Fibroblast of mammary gland (primary cell): ENCODE measurements at places on chromosomes 7 and 10.

- DNase-seq = peak; percentile 77
These were observed 673.9 kb downstream of the PHTF2 start for GRCh38 chr7:78472519-78472918.

- DNase-seq = no peak
These were observed 736.4 kb upstream of the PHF14 start for GRCh38 chr7:10237306-10237705.

GRCh38 chr7:33183504-33183903 is 54.1 kb downstream of the BBS9 start:
- DNase-seq = peak; percentile 32

DNA sequence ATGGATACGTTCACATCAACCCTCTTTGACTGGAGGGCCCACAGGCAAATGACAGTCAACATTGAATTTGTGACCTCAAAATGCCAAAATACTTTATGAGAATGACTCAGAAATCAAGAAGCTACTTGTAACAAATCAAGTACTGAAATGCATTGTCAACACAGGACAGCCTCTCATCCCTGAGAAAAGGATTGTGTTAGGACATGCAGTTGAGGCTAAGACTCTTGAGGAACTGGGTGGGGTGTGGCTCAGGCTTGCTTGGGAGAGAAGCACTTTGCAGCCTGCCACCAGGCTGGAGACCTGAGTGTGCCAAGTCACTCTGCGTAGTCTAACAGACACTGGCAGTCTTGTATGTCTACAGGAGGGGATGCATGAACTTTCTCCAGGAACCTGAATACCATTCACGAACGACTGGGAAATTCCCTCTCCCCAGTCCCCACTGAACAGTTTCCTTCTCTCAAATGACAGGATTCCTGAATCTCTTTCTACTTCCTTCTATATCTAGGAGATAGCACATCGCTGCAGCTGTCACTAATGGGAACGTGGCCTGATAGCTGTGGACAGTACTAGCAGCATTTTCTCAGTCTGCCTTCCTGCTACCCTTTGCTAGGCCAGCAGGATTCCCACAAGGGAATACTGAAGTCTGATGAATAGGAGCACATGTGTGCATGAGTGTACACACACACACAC is 3.3 kb upstream of the SMO start:
- DNase-seq = no peak

- no peak for DNase-seq
These were observed 372.0 kb upstream of the C7orf33 start for GRCh38 chr7:148218603-148219002.

DNA sequence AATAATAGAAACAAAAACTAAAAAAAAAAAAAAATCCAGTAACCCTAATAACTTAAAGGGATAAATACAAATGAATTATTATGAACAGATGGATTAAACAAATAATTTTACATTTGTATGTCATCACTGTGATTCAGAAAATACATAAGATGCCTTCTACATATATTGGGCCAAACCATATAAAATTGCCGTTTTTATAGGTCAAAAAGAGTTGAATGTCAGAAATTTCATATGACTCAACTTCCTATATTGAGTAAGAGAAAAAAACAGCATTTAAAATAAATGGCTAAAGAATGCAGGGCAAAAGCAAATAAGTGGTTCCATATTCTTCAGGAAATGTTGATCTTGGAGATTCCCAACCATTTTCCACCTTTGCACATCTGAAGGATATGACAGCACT is 9.4 kb downstream of the SLC35B4 start:
- peak; percentile 55 for DNase-seq

GRCh38 chr10:35040760-35041501 is 49.2 kb downstream of the CUL2 start:
- DNase-seq = peak; percentile 74

DNA sequence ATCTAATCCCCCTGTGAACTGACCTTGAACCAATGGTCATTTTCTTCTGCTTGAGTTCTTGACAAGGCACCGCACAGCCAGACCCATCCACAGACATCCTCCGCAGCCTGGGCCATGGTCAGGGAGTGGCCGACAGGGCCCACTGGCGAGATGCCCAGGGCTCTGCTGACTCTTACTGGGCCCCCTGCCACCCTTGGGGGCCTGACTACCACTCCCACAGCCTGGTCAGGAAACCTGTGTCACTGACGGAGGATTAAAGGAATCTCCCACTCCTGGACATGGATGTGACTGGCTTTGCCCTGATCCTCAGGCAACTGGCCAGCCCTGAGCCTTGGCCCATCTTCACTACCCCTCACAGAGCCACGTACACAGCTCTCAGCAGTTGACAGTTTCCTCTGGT is 50.4 kb upstream of the ENO4 start:
- DNase-seq = no peak

- DNase-seq = no peak
These were observed 131.3 kb downstream of the AKR1D1 start for GRCh38 chr7:138207555-138207971.

DNA sequence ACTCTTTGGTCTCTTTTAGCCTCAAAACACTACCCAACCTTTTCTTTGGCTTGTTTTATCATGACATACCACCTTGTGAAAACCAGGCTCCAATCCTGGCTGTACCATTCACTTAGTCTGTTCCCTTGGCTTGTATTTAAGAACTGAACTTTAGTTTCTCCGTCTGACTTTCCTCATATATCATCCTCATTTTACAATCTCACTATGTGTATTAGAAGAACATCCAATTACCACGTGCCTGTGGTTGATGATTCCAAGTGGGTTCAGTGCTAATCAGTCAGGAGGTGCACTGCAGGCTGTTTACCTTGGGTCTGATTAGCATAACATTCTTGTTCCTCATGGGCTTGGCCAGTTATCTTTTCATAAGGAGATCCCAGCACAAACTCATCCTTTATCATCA is 144.8 kb upstream of the KLF14 start:
- DNase-seq = no peak

- no peak for DNase-seq
These were observed 113.5 kb downstream of the LARP4B start for GRCh38 chr10:818010-818409.

GRCh38 chr10:5999440-6000165 is 22.3 kb upstream of the IL15RA start:
- DNase-seq = no peak

DNA sequence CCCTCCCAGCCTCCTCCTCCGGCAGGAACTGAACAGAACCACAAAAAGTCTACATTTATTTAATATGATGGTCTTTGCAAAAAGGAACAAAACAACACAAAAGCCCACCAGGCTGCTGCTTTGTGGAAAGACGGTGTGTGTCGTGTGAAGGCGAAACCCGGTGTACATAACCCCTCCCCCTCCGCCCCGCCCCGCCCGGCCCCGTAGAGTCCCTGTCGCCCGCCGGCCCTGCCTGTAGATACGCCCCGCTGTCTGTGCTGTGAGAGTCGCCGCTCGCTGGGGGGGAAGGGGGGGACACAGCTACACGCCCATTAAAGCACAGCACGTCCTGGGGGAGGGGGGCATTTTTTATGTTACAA is 83.3 kb downstream of the PAX2 start:
- no peak for DNase-seq

GRCh38 chr10:102997998-102998397 is 79.9 kb downstream of the CNNM2 start:
- no peak for DNase-seq

DNA sequence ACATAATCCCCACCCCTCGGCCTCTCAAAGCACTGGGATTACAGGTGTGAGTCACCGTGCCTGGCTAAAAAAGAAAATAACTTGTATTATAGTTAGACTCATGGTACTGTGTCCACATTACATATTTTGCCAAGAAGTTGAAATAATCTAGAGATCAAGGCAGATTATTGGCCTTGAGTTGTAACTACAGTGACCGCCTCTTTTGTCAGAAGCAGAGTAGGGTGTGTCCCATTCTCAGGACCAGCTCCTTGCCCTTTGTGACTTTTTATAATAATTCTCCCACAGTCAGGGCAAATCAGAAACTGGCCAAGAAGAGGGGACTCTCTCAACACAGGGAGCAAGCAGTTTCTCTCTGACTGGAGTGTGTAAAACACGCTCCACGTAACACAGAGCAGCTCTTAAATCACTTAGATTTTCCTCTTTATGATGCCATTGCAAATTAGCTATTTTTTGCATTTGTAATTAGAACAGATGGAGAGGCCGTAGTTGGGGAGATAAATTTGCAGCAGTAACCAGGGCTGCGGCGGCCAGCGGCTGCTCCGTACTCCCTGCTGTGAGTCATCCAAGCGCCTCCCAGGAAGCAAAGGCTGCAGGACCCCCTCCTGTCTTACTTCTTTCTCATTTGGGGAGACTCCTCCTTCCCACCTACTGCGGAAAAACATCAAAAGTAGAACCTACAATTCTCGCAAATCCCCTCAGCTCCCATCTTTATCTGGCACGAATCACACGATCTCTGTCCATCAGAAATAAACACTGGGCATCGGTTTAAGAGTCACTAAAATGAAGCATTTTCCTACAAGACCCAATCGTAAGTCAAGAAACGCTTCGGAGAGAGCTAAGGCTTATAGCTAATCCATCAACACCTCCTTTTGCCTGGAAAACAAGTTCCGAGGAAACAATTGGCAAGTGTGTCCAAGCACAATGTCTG is 32.1 kb upstream of the MSRB2 start:
- peak; percentile 41 for DNase-seq

DNA sequence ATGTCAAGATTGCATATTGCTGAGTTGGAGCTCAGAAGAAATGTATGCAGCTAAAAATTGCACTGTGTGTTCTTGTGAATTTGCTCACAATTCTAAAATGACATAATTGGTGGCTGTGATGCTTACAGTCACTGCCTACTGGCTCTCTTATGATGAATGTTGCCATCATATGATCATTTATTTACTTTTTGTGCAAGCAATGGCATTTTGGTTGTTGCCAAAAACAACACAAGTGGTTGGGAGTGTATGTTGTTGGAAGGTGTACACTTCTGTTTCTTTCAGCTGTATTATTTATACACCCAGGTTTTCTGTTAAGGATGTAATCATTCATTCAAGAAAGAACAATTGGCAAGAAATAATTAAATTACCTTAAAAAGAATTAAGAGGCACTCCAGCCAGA is 28.9 kb downstream of the PON1 start:
- no peak for DNase-seq

DNA sequence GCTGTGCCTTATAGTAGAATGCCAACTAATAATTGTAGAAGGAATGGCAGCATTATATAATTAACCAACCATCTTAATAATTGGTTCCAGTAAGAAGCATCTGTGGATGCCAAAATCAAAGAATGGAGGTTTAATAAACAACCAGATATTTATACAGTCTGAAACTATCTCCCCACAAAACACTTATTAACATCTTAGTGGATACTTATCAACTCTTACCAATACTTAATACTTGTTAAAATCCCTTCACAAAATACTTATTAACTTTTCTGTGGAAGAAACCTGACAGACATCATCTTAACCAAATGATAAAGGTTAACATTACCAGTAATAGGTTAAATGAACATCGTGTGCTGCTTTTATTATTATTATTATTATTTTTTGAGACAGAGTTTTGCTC is 29.1 kb upstream of the FAM107B start:
- DNase-seq = no peak

GRCh38 chr7:92848851-92849250 is 12.5 kb upstream of the CDK6 start:
- DNase-seq = no peak

- DNase-seq = no peak
These were observed 74.3 kb upstream of the CREB5 start for GRCh38 chr7:28338041-28338440.

DNA sequence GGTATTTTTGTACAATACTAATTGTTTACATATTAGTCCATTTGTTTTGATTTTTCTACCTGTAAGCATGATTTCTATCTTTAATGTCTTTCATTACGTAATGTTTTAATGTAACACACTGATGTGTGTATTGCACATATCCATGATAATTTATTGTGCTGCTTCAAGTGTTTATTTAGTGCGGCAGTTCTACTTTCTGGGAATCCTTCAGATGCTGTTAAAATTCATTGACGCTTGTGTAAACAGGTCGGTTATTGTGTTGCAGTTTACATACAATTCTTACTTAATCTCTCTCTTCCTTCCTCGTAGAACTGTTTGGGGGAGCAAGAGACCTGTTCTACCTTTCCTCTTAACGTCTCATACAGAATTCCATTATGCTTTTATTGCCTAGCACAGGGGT is 6.9 kb downstream of the TMEM60 start:
- DNase-seq = no peak

DNA sequence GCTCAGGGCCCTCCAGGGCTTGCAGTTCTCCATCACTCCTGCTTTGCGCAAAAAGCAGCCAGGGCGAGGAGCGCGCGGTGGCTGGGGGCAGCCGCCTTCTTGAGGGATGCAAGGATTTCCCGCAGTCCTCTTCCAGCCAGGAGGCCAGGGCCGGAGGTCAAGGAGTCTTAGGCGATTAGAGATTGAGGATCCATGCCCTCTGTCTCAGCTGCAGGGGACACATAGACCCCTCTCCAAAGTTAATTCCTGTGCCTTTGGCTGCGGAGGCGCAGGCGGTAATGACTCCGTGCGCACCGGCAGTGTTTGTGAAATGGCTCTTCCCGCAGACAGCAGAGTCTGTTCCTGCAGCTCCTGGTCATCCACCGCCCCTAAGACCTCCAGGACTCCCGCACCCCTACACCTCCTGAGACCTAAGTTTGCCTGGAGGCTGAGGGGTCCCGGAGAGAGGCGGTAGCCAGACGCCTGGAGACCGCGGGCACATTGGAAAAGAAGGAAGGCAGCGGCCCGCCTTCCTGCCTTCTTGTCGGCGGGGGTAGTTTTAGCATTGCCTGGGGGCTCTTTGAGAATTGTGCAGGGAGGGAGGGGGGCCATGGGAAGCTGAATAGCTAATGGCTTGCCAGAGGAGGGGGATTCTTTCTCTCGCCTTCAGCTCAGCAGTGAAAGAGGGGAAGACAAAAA is 3.3 kb upstream of the NEUROG3 start:
- DNase-seq = no peak

- DNase-seq = no peak
These were observed 173.8 kb upstream of the SMIM30 start for GRCh38 chr7:113292105-113292504.

DNA sequence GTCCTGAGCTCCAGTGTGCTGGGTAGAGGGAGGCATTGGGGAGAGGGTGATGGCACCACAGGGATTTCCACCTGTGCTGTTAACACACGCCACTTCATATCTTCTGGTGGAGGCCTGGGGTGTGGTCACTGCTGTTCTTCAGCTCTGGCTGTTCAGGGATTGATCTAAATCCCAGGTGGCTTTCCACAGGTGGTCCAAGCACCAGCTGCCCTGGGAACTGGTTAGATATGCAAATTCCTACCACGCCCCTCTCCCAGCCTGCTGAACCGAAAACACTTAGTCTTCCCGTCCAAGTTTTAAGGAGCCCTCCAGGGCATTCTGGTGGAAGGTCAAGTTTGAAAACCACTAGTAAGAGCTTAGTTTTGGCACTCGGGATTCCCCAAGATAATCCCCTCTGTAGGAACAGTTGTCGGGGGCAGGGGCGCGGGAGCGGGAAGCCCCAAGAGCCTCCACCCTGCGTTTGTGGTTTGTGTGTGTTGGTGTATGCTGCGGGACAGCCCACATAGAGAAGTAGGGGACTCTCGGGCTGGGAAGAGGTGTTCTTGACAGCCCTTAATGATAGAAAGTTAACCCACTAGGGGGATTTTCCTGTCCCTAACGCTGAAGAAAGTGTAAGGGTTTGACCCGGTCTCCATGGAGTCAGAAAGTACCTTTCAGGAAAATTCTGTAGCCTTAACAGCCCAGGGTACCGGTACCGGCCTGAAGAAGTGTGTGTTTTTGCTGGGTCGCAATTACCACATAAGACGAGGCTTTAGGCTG is 5.1 kb downstream of the DEPP1 start:
- no peak for DNase-seq

- DNase-seq = no peak
These were observed 176.7 kb upstream of the ZNF32 start for GRCh38 chr10:43825421-43825820.
